ENCODE measurements at places on chromosomes 7 and 10.

DNA sequence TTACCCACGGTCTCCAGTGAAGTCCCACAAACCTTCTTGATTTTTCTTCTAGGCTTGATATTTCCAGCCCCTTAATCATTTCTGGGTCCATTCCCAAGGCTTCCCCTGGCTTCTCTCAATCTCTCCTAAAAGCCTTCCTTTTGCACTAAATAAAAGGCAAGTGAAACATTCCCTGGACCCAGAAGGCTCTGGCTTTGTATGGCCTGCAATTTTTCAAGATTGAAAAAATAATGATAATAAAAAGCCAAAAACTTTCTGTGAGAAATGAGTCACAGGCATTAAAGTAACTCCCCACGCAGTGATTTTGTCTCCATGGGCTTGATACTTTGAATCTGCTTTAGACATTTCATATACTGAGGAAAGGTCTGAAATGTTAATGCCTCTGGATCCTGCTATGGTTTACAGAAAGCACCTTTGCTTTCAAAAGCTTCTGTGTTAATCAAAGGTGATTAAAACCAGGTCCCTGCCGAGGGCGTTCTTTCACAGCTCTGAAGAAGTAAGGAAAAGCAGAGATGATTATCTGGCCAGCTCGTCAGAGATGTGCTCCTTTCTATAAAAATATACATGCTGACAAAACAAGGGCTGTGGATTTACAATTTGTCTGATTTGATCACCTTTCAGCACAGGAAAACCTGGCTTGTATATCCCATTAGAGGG is 118.9 kb upstream of the TMEM72 start:
- no peak for DNase-seq

GRCh38 chr10:124627866-124628675 is 116.1 kb downstream of the FAM53B start:
- no peak for DNase-seq

- DNase-seq: peak; percentile 35
These were observed 87.3 kb upstream of the KAT6B start for GRCh38 chr10:74738985-74739567.

DNA sequence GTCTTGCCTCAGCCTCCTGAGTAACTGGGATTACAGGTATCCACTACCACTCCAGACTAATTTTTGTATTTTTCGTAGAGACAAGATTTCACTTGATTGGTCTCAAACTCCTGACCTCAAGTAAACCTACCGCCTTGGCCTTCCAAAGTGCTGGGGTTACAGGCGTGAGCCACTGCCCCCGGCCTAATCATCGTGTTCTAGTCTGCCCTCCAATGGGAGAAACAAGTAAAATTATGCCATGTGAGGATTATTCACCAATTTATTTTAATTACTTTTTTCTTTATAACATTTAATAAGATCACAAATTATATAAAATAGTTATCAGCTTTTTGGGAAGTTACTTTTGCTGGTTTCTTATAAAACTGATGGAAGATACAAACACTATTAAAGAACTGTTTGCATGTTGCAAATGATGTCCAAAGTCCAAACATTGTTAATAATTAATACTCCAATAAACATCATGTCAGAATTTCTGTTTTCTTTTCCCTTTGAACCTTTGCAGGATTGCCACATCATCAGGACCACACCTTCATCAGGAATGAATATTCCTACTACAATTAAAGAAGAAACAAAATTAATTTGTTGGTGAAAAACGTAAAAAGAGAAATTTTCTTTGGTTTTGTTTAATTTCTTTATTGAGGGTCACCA is 786 bp upstream of the AKR1C4 start:
- no peak for DNase-seq

DNA sequence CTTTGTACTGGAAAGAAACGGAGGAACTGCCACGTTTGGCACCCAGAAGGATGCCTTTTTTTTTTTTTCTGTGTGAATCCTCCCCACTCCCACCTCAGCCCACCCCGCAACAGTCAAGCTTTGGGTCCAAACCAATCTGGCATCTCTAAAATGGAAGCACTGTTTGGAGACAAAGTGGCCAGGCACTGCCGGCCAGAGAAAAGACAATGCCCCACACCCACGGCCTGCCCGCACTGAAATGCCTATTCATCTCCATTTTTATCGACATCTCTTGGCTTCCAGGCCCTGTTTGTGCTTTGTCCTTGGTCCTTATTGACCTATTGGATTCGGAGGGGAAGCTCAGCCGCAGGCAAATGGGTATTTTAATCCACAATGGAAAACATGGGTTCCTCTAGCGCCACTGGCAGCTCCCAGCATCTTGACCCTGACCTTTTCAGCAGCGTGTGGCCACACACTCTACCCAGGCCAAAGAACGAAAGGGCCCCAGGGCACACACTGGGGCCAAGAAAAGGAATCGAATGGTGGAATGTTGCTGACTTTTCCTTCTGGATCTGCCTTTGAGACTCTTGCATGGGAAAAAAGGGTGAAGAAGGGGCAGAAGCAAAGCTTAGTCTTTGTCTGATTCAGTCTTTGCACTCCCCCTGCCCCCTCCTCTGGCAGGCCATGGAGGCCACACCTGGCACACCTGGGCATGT is 162.6 kb upstream of the CDCA7L start:
- no peak for DNase-seq

DNA sequence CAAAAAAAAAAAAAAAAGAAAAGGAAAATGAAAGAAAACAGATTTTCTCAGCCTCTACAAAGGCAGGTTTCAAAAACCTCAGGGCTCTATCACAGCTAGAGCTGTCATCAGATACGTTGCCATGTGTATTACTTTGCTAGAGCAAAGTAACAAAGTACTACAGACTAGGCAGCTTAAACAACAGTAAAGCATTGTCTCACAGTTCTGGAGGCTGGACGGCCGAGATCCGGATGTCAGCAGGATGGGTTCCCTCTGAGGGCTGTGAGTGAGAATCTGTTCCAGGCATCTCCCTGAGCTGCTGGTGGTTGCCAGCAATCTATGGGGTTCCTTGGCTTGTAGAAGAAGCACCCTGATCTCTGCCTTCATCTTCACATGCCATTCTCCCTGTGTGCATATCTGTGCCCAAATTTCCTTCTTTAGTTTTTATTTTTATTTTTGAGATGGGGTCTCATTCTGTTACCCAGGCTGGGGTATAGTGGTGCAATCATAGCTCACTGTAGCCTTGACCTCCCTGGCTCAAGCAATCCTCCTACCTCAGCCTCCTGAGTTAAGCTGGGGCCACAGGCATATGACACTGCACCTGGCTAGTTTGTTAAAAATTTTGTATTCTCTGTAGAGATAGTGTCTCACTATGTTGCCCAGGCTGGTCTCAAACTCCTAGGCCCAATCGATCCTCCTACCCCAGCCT is 48.9 kb upstream of the KDM7A start:
- DNase-seq: peak; percentile 30

- no peak for DNase-seq
These were observed 42.3 kb upstream of the FOXI2 start for GRCh38 chr10:127694580-127695193.

- DNase-seq: peak; percentile 8
These were observed 76.2 kb downstream of the CHN2 start for GRCh38 chr7:29270594-29271318.

GRCh38 chr10:69439813-69440506 is 11.3 kb upstream of the TSPAN15 start:
- no peak for DNase-seq

DNA sequence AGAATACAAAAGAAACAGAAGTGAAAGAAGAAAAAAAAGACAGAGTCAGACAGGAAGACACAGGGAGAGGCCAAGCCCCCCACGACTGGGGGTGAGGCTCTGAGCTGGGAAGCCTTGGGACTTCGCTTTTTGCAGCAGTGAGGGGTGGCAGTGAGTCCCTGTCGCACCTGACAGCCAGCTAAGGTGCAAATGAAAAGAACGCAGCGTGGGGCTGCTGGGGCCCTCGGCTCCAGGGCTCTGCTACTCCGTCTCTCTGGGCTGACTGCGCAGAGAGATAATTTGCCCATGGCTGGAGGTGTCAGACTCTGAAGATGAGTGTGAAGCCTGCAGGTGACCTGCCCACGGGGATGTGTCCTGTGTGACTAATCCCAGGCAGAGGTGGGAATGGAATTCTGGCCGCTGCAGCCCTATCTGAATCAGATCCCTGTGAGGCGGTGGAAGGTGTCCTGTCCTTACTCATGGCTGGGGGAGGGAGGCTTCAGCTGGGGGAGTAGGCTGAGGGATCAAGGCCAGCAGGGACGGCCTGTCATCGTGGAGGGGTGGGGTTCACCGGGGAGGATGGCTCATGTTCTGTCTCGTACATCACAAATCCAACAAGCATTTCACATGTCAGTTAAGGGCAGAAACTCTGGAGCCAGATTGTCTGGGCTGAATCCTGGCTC is 96.4 kb downstream of the SLIT1 start:
- no peak for DNase-seq

- no peak for DNase-seq
These were observed 373.2 kb upstream of the PODXL start for GRCh38 chr7:131929632-131930031.

DNA sequence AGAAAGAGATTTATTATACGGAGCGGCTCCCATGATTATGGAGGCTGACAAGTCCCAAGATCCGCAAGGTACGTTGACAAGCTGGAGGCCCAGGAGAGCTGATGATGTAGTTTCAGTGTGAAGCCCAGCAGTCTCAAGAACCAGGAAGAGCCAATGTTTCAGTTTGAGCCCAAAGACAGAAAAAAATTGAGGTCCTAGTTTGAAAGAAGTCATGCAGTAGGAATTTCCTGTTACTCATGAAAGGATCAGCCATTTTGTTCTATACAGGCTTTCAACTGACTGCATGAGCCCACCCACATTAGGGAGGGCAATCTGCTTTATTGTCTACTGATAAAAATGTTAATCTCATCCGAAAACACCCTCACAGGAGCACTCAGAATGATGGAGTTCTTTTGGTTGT is 51.5 kb downstream of the CCDC71L start:
- DNase-seq: no peak

GRCh38 chr10:79250259-79250658 is 97.0 kb upstream of the PPIF start:
- DNase-seq: no peak

DNA sequence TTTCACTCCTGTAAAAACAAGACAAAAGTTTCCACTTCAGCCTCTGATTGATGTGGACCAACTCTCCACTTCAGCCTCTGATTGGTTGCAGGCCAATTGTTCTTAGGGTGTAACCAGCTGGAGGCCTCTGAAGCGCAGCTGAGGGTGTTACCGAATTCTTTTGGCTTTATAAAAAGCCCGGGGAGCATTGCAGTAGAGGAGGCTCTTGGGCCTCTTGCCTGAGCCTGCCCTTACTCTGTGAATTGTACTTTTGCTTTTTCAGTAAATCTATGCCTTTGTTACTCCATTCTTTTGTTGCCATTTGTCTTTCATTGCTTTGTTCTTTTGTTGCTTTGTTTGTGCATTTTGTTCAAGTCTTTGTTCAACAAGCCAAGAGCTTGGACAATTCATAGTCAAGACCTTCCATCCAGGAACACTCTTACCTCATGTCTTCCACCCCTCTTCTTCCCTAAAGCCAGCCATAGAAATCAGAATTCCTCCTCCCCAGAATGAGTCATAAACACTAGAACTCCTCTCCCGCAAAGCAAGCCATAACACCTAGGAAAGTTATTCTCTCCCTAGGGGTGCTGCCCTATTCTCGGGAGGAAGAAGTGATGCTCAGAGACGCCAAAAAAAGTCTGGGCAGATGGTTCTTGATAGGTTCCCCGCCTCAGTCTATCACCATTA is 53.5 kb upstream of the ARMC3 start:
- DNase-seq: no peak

DNA sequence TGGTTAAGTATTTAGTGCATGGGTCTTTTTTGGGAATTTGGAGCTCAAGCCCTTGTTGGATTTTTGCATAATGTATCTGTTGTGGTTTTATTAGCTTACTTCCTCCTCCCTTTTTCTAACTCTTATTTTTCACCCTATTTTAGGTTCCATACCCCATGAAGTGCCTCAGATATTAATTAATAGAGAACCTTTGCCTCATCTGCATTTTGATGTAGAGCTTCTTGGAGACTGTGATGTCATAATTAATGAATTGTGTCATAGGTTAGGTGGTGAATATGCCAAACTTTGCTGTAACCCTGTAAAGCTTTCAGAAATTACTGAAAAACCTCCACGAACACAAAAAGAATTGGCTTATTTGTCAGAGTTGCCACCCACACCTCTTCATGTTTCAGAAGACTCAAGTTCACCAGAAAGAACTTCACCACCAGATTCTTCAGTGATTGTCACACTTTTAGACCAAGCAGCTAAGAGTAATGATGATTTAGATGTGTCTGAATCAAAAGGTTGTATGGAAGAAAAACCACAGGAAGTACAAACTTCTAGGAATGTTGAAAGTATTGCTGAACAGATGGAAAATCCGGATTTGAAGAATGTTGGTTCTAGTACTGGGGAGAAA is 28.0 kb downstream of the SIRT1 start:
- no peak for DNase-seq

GRCh38 chr7:15439853-15440252 is 122.0 kb downstream of the AGMO start:
- DNase-seq: no peak

DNA sequence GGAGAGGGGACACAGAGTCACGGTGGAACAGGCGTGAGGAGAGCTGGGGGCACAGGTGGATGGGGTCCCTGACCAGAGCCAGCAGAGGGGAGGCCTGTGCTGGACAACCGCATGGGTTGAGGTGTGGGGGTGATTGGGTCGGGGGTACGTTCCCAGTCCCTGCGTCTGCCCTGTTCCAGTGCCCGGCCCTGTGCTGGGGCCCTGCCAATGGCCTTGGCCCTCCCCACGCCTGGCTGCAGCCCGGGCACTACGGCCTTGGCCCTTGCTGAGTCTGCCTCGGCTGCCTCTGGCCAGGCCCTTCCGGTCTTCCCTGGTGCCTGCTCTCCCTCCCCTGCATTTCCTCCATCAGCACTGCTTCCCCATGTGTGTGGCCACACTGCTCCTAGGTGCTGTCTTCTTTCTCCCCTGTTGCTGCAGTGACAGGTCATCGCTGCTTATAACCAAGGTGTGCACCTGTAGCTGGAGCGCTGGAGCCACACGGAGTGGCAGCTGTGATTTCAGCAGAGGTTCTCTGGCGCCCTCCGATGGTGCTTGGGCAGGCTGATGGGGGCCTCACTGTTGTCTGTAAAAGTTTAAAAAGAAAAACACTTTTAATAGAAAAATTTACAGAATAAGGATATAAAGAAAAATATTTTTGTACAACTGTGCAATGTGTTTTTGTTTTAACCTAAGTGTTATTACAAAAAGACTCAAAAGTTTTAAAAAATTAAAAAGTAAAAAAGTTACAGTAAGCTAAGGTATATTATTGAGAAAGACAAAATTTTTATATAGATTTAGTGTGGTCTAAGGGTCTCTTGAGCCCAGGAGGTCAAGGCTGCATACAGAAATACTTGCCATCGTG is 45.2 kb upstream of the BHLHA15 start:
- peak; percentile 34 for DNase-seq

DNA sequence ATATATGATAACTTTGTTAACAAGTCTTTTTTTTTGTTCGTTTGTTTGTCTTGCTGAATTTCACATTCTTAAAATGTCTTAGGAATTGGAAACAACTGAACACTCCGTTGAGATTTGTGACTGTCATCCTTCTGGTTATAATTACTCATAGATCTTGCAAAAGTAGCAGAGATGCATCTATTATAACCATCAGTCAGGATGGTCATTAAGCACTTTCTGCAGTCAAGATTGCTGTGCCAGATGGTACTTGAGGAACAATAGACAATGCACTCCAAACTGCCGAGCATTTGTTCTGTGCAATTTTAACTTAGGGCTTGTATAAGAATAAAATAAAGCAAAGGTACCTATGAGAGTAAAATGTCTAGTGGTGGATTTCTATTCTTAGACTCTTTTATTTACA is 710.1 kb upstream of the KCND2 start:
- no peak for DNase-seq
